ENCODE measurements at places on chromosomes 2 and 18.

GRCh38 chr18:50006470-50007046 lies 188.4 kb downstream of the MYO5B start:
- no peak for DNase-seq

GRCh38 chr2:225010804-225011203 lies 31.5 kb downstream of the DOCK10 start:
- DNase-seq, result no peak

- no peak for DNase-seq
Observed at GRCh38 chr2:128784626-128785306, 466.1 kb upstream of the HS6ST1 start.

DNA sequence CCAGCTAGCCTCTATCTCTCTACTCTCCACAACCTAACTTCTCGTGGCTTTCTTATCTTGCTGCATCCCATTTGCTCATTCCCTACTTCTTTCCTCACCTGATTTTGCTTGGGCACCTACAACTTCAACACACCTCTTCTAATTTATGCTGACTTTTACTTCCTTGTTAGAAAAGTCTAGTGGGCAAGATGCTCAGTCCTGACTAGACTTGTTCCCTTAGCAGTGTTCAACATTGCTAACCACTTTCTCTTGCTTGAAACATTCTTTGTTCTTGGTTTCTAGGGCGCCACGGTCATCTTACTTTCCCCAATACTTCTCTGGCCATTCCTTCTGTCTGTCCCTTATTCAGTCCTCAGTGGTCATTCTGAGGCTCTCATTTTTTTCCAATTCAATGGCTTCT lies 454.7 kb upstream of the CWC22 start:
- DNase-seq, result no peak

DNA sequence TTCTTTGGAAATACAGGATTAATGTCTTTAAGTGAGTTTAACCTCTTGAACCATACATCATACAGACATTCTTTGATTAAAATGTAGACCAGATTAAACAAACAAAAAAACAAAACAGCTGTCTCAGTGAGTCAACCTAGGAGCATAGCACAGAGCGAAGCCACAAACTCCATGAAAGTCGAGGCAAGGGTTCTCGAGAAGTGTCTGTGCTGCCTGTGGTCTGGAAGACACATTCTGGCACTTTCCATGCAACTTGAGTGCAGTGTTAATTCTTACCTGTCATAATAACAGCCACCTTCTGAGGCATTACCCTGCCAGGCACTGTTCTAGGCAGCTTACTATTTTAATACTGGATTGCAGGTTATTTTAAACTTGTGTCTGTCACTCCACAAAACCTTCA lies 435.5 kb upstream of the MMADHC start:
- no peak for DNase-seq

DNA sequence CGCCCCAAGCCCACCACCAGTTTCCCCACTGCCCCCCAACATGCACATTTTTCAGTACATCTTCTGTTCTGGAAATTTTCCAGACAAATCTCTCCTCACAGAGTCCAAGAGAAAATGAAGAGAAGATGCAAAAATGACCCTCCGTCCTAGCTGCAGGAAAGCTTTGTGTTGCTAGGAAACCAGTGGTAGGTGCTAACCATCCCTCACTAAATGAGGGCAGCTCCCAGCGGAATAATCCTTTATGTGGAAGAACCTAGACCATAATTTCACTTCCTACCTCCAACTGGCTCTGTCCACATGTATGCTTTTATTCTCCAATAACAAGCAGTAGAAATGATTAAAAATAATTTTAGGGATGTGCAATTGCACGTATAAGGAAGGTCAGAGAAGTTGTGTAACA lies 311.9 kb upstream of the EPHA4 start:
- no peak for DNase-seq

GRCh38 chr2:145007093-145007959 lies 487.4 kb upstream of the ZEB2 start:
- no peak for DNase-seq

- DNase-seq, result no peak
Observed at GRCh38 chr2:26284132-26284531, 39.4 kb downstream of the HADHB start.

GRCh38 chr2:84858937-84859336 lies 21.9 kb downstream of the TRABD2A start:
- DNase-seq, result no peak

GRCh38 chr2:146931109-146931508 lies 913.7 kb upstream of the ACVR2A start:
- DNase-seq, result no peak

DNA sequence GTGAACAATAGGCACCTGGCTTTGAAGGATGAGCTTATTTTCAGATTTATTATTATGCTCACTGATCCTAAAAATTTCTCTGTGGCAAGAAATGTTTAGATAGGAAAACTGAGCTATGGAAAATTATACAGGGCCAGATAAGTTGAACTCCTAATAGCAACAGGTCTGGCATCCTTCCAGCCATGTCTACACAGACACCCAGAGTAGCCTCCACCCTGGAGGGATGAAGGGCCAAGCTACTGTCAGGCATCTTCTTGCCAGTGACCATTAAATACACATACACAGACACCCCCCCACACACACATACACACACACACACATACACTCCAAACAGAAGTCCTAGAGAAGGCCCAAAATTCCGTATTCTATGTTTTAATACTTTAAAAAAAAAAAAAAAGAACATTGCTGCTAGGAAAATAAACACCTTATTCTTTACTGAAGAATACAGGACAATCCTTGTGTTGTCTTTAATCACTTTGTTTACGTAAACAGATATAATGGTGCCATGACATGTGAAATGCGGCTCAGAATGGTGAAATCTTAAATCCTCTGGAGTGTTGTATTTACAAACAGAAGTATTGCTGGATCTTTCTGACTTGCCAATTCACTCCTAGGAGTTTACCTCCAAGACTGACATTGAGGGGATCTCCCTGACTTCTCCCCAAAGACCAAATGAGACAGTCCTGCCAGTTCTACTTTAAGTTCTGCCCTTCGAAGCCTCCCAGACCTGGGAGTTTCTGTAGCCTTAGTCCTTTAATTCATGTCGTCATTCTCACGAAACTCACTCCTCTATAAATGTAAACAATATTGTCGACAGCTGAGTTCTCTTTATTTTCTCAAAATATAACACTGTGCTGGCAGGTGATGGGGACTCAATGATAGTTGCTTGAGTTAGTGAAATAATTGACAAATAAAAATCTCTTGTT lies 163.1 kb downstream of the ANTXR1 start:
- no peak for DNase-seq

DNA sequence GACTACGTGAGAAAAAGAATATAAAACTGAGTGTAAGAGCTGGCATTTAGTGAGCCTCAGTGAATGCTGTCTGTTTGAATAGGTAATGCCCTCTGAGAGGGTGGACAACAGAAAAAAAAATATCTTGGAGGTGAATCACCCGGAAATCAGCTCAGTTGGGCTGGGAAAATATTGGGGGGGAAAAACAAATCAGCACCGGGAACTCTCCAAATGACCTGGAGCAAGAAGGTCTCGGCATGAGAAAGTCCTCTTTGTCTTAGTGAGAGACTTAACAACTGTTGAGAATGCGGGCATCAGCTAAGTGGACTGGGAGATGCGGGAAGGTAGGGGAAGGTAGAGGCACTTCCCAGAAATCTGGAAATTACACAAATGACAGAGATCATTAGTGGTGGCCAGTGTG lies 109.4 kb upstream of the POU3F3 start:
- DNase-seq, result no peak

DNA sequence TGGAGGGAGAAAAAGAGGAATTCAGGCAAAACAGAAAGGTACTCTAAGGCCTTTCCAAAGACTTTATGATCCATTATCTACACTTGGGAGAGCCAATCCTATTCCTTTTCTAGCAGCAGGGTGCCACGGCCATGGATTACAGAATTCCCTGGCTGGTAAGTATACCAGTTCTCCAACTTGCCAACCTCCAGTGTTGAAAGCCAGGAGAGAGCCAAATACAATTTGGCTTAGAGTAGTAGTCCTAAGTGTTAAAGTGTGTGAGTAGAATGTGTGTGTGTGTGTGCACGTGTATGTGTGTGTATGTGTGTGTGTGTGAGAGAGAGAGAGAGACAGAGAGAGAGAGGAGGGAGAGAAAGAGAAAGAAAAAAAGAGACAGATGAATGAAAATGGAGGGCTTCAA lies 43.3 kb downstream of the WDPCP start:
- no peak for DNase-seq

DNA sequence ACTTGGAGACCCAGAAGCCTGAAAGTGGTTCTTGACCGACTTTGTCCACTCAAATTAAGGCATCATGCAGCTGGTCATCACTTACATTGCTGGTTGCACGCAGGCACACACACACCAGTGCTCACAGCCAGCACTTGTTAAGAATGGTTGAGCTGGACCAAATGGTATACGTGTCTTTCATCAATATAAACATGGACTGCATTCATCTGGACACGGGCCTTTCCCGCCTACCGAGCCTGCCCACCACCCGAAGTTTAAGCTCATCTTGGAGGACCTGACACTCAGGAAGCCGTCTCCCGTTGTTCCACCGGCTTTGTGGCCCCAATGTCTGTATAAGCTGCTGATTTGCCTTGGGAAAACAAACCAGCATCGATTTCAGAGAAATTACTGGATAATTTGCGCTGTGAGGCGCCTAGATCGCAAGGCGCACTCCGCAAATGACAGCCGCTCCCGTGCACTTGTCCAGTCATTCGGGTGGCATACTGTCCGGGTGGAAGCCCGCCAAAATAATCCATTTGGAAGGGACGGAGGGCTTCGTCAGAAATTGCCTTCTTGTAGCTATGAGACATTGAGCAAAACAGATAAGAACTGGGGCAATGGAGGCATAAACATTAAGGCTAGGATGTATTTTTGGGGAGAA lies 40.1 kb upstream of the AKAIN1 start:
- DNase-seq, result peak; percentile 3

- DNase-seq, result no peak
Observed at GRCh38 chr18:8949206-8949605, 153.3 kb upstream of the NDUFV2 start.

- DNase-seq, result no peak
Observed at GRCh38 chr18:46401486-46402070, 255.4 kb downstream of the LOXHD1 start.

- no peak for DNase-seq
Observed at GRCh38 chr2:10536569-10537133, 88.5 kb upstream of the ODC1 start.

- DNase-seq, result no peak
Observed at GRCh38 chr2:17309741-17310339, 208.4 kb downstream of the RAD51AP2 start.

GRCh38 chr2:126658905-126659561 lies 3.1 kb downstream of the GYPC start:
- DNase-seq, result peak; percentile 52

GRCh38 chr2:2646433-2647051 lies 315.5 kb upstream of the MYT1L start:
- peak; percentile 31 for DNase-seq

DNA sequence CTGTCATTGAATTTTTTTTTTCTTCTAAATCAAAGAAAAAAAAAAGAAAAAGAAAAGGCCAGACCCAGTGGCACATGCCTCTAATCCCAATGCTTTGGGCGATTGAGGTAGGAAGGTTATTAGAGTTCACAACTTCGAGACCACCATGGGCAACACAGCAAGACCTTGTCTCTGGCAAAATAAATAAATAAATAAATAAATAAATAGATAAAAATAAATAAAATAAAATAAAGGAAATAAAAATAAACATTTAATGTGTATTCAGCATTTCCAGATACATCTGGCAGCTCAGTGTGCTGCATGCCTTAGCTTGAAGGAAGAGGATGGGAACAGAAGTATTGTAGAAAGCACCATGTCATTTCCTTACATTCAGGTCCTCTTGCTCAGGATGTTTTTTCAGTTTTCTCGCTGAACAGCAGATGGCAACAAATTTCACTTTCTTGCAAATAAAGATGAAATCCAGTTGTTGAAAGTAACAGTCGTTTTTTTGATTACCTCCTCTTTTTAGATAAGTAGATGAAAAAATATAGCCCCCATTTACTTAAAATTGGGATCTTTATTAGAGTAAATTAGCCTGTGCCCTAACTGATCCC lies 25.7 kb upstream of the FAM178B start:
- no peak for DNase-seq

DNA sequence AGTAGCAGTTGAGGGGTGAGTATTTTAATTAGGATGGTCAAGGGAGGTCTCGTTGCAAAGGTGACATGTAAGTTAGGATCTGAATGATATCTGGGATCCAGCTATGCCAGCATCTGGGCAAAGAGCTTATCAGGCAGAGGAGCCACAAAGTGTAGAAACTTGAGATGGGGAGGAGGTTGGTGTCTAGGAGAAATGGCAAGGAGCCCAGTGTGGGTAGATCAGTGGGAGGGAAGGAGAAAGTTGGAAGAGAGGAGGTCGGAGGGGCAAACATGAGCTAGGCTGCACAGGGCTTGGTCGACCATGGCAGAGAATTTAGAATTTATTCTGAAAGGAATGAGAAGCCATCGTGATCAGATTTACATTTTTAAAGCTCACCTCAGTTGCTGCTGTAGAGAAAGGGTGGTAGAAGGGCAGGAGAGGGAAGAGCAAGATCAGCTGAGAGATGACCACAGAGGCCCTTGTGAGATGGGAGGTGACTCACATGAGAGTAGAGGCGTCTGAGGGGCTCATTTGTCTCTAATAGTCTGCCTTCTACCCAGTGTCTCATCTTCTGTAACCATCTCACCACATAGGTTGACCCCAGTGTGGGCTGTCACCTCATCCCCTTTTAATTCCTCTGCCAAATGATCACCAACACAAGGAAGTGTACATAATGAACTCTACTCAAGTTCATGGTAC lies 170.0 kb downstream of the ETAA1 start:
- DNase-seq, result no peak

DNA sequence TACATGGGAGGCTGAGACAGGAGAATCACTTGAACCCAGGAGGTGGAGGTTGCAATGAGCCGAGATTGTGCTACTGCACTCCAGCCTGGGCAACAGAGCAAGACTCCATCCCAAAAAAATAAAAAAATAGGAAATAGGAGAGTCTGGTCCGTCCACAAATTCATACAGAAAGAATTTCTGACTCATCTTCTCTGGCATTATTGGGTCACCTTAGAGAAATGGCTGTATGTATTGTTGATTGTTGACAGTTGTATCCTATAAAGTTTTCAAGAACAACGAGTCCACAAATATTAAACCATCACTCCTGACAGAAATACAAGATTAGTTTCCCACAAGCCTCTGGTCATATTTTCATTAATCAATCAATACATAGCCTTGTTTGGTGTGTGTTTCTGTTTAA lies 20.4 kb downstream of the RBM43 start:
- DNase-seq, result no peak

DNA sequence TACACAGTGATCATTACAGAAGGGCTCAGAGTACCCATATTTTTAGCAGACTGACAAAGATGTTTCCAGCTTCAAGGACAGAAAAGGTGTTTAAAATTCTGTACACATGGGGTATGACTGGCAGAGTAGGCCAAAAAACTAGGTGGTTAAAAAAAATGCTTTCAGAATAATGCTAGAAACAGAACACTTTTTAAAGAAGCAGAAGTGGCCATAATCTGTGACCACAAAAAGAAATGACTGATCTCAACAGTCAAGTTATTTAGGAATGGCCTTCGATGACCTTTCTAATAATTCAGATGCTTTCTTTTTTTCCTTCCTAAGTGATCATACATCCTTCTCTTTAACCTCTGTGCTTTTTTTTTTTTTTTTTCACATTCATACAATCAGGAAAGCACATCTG lies 4.1 kb upstream of the AQP4 start:
- no peak for DNase-seq

Measured in stimulated activated CD4-positive, alpha-beta T cell treated with anti-CD3 and anti-CD28 coated beads, Interleukin-12 subunit alpha, Interleukin-12 subunit beta, amount 100 ng/mL, for 24 hours (primary cell).